Upper lobe of right lung (tissue), 1 donor: ENCODE measurements at places on chromosomes 5 and 9.
A peak's percentile ranks its signal among the peaks of the same experiment; 100 is the strongest.

DNA sequence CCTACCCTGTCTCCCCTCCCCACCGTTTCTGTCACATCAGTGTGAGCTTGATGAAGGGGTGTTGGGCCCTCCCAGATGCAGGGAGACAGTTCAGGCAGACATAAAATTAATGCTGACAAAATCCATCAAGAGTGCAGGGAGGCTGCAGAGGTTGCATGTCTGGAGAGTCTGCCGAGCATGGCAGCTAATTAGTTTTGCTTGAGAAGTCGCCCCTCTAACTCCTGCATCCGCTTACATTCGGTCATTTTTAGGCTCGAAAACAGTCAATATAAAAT is 44.9 kb downstream of the GALNT12 start:
- no peak for DNase-seq

DNA sequence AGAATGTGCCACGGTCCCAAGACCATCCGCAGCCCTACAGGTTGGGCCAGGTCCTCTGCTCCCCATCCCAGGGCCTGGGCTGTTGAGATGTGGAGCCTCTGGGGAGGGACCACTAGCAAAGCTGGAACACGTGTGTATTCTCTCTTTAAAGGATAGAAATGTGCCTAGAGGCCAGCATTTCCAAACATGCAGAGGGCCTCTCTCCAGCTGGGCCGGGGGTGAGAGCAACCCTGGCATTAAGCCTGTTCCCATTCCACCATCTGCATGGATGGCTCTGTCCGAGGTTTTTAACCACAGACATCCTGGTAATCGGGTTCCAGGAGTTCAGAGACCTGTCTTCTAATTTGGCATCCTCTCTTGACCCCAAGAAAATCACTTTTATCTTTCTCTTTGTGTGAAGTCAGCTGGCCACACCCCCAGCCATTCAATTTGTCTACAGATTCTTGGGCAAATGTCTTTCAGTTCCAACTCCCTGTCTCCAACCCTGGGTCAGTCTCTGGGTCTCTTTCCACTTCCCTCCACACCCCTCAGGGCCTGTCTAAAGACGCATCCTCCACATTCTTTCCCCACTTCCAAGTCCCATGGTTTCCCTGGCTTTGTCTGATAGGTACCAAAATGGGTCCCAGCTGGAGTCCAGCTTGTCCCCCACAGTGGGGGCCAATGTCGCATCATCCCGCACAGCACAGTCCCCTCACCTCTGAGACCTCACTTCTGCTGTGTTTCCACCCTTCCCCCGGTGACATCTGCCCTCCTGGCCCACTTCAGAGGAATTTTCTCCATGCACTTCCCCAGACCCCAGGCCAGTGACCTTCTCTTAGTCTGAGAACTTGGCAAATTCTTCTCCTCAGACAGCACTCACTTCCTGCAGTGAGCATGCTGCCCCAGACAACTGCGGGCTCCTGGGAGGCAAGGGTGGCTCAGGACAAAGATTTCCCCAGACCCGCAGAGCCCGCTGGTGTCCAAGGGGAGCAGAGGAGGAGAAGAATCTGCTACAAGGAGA is 56.8 kb downstream of the PTPDC1 start:
- no peak for DNase-seq

- DNase-seq: no peak
Measured at GRCh38 chr9:125749287-125749935, 2.2 kb downstream of the PBX3 start.

DNA sequence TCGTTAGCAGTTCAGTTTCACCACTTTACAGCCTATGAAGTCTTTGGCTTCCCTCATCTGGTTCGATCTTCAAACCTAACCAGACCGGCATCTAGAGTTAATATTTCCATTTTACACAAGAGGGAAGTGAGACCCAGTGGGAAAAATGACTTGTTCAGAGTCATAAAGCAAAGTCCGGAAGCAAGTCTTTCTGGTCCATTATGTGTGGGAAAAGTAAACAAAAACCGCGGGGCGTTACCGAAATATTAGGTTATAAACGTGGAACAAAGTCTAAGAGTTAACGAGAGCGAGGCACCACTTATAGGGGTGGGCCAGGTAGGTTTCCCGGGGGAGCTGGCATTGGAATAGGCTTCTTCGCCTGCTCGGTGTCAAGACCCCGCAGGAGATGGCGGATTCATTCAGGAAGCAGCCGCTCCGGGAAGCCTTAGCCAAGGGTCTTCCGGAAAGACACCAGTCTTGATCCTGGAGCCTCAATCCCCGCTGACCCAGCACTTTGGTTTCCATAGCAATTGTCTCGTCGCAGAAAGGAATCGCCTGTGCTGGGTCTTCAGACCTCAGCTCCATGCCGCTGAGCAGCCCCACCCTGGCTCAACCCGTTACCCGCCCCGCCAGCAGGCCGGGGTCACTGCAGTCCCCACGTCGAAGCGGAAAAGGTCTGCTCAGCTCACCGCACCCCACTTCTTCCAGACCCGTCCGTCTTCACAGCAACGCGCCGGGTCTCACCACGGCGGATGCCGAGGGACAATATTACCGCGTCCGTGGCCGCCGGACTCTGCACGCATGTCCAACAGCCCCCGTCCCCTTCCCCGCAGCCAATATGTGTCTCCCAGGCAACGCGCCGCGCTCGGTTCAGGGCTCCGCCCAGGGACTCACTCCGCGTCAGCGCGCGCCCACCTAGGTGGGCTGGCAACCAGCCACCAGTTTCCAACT is at the start of gene C5orf52:
TSS of gene C5orf52 (plus strand) at position 872 of the 930 bp plus-strand sequence. CDS start 82 bp downstream, outside the sequence.
- DNase-seq: no peak

DNA sequence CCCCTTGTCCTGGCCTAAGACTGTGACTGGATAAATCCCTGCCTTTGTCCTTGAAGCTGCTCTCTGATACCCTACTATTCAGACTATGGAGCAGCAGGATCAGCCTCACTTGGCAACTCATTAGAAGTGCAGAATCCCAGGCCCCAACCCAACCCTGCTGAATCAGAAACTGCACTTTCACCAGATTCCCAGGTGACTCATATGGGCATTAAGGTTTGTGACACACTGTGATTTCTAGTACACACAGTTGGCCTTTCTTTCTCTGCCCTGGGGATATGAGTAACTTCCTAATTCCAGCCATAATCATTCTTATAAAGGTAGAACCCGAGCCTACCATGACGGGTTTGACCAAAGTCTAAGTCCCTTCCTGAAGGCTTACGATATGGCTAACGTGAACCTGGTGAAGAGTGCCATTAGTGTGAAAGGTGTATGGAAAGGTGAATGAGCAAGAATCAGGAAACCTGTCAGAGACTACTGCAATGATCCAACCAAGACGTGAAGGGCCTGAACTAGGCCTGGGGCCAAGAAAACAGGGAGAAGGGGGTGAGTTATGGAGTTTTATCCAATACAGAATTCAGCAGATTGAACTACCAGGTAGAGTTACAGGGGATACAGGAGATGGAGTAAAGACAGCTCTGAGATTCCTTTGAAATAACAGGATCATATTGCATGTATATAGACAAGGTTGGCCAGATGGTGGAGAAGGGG is 533.0 kb downstream of the BNC2 start:
- DNase-seq: no peak

DNA sequence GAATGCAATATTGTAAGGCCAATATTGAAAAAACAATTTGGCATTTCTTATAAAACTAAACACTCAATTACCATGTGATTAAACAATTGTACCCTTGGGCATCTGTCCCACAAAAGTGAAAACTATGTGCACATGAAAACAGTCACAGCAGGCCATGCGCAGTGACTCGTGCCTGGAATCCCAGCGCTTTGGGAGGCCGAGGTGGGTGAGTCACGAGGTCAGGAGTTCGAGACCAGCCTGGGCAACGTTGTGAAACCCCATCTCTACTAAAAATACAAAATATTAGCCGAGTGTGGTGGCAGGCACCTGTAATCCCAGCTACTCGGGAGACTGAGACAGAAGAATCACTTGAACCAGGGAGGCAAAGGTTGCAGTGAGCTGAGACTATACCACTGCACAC is 343.7 kb downstream of the DMRTA1 start:
- peak; percentile 30 for DNase-seq

DNA sequence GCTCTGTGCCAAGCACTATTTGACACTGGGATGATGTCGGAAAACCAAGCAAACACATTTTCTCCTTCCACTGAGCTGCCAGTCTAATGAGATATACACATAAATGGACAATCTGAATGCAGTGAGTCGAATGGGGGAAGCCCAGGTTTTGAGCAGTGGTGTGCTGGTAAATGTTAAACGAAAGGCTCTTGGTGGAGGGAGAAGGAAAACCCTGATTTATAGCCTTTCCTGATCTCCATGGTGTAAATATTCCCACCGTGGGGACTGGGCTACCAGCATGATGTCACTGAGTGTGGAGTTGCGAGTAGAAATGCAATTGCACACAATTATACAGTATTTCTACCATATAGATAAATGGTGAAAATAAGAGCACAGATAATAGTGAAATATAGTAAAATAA is 5.0 kb upstream of the GSN start:
- no peak for DNase-seq

DNA sequence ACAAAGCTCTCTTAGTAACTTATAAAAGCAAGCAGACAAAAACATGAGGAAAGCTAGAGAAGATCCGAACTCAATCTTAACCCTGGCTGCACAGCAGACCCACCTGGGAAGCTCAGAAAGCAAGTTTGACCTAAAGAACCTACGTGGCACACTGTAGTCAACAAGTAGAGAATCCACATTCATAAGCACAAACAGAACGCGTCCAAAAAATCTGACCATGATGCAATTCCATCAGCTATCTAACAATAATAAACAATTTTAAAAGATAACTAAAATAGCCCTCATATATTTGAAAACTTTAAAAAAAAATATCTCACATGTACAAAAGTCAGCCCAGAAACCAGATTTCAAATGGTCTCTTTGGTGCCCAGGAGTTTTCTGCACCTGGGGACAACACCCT is 4.6 kb downstream of the LMAN2 start:
- no peak for DNase-seq

DNA sequence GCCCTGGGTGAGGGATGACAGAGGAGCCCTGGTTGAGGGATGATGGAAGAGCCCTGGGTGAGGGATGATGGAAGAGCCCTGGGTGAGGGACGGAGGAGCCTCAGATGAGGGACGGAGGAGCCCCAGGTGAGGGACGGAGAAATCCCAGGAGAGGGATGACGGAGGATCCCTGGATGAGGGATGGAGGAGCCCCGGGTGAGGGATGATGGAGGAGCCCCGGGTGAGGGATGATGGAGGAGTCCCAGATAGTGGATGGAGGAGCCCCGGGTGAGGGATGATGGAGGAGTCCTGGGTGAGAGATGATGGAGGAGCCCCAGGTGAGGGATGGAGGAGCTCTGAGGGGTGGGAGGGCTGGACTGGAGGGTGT is 10.9 kb downstream of the PHF2 start:
- no peak for DNase-seq

- no peak for DNase-seq
Measured at GRCh38 chr5:172887692-172888091, 53.6 kb downstream of the ERGIC1 start.

- no peak for DNase-seq
Measured at GRCh38 chr5:23740029-23740428, 232.6 kb downstream of the PRDM9 start.
